Right cardiac atrium (tissue), 5 donors: ENCODE measurements at places on chromosomes 13 and 19. TPM values are rescaled to one million over a fixed set of nuclear protein-coding genes. Genes with fewer than 3 reads are reported as not detected.

Gene CFAP97D2
- total RNA-seq = not detected

Gene ZGLP1
- 0.82 TPM for total RNA-seq

Gene TMEM59L
- 5.9 TPM for total RNA-seq

Gene DHDH
- 0.31 TPM for total RNA-seq

Gene PEX11G
- total RNA-seq = 1.5 TPM

Gene PDX1
- total RNA-seq = not detected

Gene BBC3
- 4.3 TPM for total RNA-seq

Gene HS6ST3
- total RNA-seq = 0.64 TPM

Gene ANGPTL8
- not detected for total RNA-seq

Gene A1BG
- 24.0 TPM for total RNA-seq

Gene STAP2
- total RNA-seq = 6.7 TPM

Gene ZNF578
- total RNA-seq = 2.3 TPM

Gene CYP4F2
- total RNA-seq = not detected

Gene CGB1
- total RNA-seq = not detected

DNA sequence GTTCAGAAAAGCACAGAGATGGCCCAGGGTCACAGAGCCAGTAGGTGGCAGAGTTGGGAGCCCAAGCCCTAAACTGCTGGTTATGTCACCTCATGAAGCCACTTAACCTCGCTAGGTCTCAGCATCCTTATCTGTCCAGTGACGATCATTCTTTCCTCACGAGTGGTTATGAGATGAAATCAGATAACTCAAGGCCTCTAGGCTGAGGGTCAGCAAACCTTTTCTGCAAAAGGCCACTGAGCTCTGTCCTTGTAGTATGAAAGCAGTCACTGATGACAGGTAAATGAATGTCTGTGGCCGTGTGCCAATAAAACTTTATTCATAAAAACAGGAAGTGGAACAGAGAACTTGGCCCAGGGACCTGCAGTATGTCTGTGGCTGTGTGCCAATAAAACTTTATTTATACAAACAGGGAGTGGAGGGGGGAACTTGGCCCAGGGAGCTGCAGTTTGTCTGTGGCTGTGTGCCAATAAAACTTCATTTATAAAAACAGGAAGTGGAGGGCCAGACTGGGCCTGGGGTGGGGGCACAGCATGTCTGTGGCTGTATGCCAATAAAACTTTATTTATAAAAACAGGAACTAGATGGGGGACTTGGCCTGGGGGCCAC is 71.2 kb downstream of the GNG7 start:
- peak; percentile 40 for DNase-seq

DNA sequence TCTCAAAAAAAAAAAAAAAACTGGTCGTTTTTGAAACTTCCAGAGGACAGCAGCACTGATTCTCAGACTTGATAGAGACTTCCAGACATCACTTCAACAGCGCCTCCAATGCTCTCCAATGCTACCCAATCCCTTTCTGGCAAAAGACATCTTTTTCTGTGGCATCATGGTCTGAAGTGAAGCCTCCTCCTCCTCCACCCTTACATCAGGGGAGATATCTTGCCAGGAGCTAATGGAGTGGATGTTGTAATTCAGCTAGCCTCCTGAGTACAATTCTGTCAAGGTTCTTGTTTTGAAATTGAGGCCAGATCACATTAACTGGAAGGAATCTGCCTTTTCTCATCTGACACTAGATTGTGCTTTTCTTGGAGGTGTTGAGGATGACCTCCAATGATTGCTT is 24.2 kb downstream of the FXYD5 start:
- no peak for DNase-seq

GRCh38 chr13:41780715-41781706 is 179.9 kb downstream of the VWA8 start:
- no peak for DNase-seq

DNA sequence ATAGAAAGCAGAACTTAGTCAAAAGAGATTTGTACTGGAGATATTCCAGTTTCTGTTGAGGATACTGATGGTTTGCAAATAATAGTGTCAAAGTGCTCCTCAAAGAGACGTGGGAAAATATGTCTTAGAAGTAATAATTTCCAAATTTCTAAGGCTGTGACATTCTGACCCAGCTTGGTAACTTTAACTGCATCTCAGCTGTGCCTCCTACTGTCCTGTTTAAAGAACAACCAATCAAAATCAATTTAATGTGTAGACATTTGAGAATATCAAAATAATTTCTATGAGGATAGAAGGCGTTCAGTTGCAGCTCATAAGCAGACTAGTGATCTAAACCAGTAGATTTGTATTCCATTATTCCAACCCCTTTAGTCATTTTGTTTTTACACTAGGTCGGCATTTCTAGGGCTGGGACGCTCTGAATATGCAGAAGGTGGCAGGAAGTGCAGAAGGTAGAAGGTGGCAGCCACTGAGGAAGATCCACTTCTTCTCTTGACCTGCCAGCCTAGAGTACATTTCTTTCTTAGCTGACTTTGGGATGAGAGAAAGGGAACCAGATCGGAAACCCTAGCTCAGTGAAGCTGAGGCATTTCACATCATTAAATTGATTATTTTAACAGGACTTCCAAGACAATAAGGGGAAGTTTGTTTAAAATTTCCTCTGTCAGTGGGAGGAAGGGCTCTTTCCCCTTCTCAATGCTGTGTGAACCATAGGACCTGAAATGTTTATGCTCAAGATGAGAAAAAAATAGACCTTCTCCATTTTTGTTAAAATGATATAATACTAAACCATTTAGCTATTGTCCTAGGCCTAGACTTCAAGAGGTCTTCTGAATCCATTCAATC is 67.5 kb downstream of the COL4A1 start:
- no peak for DNase-seq

- DNase-seq = no peak
Observed at GRCh38 chr13:34037636-34038540, 219.9 kb downstream of the RFC3 start.

GRCh38 chr13:99725644-99726043 is 224.4 kb downstream of the TM9SF2 start:
- DNase-seq = no peak

GRCh38 chr19:14167576-14168138 is 31.3 kb upstream of the ASF1B start:
- no peak for DNase-seq

GRCh38 chr19:13035820-13036365 is 40.6 kb downstream of the NFIX start:
- DNase-seq = peak; percentile 57

- DNase-seq = no peak
Observed at GRCh38 chr13:102812611-102813287, 13.8 kb downstream of the BIVM start.

- no peak for DNase-seq
Observed at GRCh38 chr13:31885994-31886393, 145.6 kb upstream of the FRY start.

GRCh38 chr19:16623576-16623975 is 4.4 kb downstream of the MED26 start:
- no peak for DNase-seq

DNA sequence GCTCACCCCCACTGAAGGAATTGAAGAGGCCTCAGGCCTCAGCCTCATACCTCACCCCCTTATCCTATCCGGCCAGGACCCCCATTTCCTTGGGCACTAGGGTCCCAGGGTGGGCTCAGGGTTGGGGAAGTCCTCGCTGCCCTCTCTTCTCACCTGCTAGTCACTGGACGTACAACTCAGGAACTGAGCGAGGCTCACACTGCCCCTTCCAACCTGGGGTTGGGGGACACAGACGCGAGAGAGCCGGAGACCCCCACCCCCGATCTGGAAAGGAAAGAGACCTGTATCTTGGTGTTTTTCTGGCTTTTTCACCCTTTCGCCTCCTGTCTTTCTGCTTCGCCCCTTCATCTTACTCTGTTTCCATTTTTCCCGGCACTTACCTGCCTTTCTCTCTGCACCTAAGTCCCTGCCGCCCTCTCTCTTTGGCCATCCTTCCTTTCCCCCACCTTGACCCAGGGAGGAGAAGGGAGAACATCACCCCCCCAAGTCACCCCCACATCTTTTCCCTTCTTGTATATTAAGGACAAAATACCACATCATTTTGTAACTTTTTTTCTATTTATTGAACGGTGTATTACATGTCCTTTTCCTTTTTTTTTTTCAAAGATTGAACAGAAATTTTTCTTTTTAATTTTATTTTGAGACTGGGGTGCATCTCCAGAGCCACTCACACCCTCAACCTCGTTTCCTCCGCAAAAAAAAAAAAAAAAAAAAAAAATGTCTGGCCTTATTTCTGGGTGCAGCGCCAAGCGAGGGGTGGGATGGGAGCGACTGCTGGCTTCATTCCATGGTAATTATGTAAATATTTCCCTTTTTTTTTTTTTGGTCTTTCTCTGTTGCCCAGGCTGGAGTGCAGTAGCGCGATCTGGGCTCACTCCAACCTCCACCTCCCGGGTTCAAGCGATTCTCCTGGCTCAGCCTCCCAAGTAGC is 36.6 kb downstream of the ZSWIM4 start:
- no peak for DNase-seq

DNA sequence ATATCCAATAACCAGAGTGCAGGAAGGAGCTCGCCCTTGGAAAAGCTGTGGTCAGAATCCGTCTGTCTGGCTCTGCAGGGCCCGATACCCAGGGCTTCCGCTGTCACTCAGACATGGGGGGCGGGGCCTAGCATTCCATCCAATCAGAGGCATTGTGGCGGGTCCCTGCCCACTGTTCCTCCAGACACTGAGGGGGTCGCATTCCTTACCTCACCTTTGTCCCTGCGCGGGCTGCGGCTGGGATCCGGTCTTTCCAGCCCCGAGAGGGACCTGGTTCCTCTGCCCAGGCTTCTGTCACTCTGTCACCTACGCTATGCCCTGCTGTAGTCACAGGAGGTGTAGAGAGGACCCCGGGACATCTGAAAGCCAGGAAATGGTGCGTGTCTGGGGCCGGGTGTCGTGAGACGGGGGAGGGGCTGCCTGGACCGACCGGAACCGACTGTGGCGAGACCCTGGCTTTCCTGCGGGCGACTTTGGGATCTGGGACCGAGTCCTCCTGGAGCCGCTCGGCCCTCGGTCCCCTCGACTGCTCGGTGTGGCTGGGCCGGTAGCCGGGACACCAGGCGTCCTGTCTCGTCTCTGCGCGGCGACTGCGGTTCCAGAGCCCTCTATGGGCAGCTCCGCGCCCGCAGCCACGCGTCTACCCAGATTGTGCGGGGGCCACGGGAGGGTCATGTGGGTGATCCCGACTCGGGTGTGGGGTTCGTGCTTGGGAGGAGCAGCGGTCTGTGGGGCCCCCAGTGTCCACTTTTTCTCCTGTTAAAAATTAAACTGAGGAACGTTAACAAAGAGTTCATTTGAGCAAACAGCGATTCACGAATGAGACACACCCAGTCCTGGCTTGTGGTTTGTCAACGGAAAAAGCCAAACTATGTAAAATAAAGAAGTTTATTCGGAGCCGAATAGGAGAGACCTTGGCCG is at the start of gene ZNF69:
TSS of gene ZNF69 (plus strand) at position 172 of the 921 bp plus-strand sequence. CDS start at position 314, 142 bp downstream.
- DNase-seq = peak; percentile 90

- no peak for DNase-seq
Observed at GRCh38 chr13:113404723-113405471, 41.0 kb upstream of the GRTP1 start.

DNA sequence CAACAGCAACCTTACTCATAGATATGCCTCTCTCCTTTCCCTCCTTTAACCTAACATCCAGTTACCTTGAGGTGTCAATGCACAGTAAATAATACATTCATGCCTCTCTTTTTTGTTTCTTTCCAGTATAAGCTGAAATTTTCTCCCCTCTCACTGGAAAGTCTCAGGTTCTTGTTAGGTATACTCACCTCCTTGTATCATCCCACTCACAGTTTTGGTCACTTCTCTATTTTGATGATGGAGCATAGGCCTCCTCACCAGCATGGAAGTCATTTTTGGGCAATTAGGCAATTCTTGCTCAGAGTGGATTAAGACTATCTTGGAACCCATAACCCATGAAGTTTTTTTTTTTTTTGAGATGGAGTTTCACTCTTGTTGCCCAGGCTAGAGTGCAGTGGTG is 5.7 kb upstream of the LGALS14 start:
- DNase-seq = no peak

- no peak for DNase-seq
Observed at GRCh38 chr13:113544071-113544891, 40.3 kb upstream of the TFDP1 start.

GRCh38 chr13:50474088-50474662 is 369.3 kb downstream of the DLEU7 start:
- no peak for DNase-seq

- peak; percentile 9 for DNase-seq
Observed at GRCh38 chr19:15268192-15268927, 36.1 kb upstream of the EPHX3 start.

DNA sequence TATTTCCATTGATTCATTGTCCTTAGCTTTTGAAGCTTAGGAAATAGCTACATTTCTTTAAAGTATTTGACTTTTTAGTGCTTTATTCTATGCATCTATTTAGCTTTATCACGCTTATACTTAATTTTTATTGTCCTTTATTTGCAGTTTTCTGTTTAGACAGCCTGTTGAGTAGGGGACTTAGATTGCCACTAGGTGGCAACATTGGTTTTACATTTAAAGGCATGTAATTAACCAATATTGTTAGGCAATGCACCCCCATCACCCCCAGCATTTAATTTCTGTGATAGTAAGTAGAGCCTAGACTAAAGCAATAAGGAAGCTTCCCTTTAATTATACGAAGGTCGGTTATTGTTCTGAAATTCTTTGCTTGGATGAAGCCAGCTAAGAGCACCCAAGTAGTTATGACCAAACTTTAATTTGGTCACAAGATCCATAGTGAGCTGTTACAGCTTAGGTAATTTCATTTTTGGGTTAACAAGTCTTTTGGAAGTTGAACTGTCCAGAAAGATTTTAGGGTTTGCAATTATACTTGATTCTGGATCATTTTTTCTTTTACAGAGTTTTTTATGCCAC is 36.5 kb downstream of the B3GLCT start:
- no peak for DNase-seq

- DNase-seq = no peak
Observed at GRCh38 chr19:47111006-47111621, 2.5 kb downstream of the ZC3H4 start.
